Stimulated activated CD4-positive, alpha-beta T cell treated with anti-CD3 and anti-CD28 coated beads, Interleukin-15, amount 100 ng/mL, for 1 hour (primary cell): ENCODE measurements at places on chromosomes 1 and 21.

DNA sequence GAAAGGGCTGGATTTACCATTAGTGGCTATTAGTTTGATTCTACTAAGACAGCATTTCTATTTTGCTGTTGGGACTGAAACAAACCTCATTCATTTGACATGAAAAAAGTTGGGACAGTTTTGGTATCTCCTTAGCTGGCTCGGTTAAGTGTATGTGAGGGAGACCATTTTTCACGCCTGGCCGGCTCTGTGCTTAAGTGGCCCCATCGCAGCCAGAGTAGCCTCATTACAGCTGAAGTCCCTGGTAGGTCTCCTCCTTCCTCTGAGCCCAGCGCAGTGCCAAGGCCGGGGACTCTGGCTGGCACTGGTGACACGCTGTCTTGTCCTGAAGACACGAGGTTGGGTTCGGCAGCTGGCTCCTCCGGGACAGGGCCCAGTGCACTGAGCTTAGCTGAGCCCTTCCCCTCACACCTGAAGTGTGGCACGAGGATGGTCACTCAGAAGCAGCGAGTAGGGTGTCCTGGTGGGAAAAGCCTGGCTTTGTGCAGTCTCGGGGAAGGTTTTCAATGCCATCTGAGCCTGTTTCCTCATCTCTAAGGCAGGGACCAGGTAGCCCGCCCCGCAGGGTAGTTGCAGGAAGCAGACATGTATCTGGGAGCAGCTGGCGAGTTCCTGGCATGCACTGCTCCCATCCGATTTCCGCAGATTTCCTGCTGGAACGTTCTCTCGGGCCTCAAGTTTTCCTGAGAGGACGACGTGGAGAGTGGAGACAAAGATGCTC is 196.5 kb downstream of the DYRK1A start:
- no peak for DNase-seq

GRCh38 chr1:232473324-232473723 is 156.6 kb downstream of the SIPA1L2 start:
- DNase-seq: no peak

- no peak for DNase-seq
Measured at GRCh38 chr1:18929686-18930085, 26.8 kb downstream of the IFFO2 start.

DNA sequence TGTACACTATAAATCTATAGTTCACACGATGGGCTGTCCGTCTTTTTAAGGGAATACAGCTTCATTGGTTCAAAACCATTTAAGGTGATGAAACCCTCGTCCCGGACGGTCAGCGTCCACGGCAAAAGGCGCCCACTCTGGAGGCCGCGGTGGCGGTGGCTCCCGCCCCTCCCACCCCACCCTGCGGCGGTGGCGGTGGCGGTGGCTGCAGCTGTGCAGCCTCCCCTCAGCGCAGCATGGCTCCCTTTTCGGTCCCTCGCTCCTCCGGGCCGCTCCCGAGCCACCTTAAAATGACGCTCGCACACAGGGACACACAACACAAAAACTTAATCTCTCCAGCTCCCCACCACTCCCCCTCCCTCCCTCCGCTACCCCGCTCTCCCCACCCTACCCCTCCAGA is 69.1 kb downstream of the WLS start:
- DNase-seq: no peak

- DNase-seq: no peak
Measured at GRCh38 chr1:206065547-206066145, 12.7 kb downstream of the RHEX start.

DNA sequence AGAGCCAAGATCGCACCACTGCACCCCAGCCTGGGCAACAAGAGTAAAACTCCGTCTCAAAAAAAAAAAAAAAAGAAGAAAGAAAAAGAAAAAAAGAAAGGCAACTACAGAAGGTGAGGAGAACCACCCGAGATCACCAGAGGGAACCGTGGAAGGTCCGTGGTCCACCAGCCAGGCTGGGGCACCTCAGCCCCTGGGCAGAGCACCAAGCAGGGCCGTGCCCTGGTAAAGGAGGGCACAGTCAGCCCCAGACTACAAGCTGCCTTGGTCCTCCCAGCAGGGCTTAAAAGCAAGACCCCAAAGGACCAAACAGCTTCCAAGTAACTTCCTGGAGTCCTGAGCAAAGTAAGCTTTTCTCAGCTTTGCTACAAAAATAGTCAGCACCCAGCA is 8.8 kb upstream of the SAMD11 start:
- DNase-seq: no peak

- DNase-seq: no peak
Measured at GRCh38 chr1:21616372-21616771, 52.8 kb downstream of the RAP1GAP start.

DNA sequence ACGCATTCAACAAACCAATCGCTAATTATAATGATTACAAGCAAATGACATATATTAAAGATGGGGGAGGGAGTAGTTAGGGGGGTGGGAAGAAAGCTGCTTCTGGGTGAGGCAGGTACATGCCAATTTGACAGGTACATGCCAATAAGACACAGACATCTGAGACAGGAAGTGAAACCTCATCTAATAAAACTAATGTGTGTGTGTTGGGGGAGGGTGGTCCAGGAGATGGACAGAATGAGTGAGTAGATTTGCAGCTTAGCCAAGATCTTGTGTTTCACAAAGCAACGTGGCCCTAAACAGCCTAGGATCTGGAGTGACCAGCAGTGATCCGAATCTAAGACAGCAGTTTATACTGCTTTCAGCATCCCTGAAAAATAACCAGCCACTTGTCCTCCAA is 10.8 kb downstream of the CFAP45 start:
- DNase-seq: no peak
